ENCODE measurements at places on chromosomes 4 and X.

- no peak for DNase-seq
These were observed 1112.5 kb downstream of the TECRL start for GRCh38 chr4:63296773-63297172.

DNA sequence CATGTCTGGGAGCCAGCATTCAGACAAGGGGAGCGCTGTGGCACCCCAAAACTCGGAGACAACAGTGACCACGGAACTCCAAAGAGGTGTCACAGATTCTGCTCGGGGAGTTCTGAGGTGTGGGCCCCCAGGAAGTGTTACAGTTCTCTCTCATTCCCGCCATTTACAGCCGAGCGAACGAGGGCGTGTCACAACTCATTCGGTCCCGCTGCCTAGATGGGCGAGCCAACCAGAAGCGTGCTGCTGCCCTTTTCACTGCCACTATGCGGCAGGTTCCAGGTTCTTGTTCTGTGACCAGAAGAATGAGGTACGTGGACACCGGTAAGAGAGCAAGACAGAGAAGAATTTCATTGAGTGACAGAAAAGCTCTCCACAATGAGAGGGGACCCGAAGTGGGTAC, 1370.6 kb upstream of the AGA start:
- DNase-seq = no peak

- DNase-seq = no peak
These were observed 54.9 kb downstream of the NWD2 start for GRCh38 chr4:37299468-37299867.

GRCh38 chr4:176949029-176949428, 156.3 kb upstream of the VEGFC start:
- no peak for DNase-seq

DNA sequence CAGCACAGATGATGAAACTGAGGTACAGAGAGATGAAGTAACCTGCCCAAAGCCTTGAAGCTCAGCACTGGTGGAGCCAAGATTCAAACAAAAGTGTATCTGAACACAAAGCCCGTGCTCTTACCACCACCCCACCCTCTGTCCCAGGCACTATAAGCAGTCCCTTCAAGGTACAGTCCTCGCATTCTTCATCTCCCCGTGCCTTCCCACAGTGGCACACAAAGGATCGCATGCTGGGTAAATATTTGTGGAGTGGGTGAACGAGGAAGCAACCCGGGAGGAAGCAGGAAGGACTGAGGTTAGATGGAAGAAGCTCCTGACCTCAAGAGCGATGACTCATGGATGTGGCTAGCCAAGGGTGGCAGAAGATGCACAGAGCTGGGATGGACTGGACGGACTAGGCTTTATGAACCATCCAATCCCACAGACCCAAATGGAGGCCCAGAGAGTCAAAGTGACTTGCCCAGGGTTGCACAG, 18.4 kb downstream of the IQSEC2 start:
- no peak for DNase-seq

GRCh38 chrX:118724365-118724764, 3.0 kb upstream of the IL13RA1 start:
- no peak for DNase-seq

DNA sequence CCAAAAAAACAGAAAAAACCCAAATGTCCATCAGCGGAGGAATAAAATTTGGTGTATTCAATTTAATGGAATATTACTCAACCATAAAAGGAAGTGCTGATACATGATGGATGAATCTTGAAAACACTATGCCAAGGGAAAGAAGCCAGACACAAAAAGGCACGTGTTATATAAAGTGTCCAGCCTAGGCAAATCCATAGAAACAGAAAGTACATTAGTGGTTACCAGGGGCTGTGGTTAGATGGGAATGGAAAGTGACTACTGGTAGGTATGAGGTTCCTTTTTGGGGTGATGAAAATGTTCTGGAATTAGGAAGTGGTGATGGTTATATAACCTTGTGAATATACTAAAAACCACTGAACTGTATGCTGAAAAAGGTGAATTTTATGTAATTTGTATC, 3.5 kb upstream of the CDKL2 start:
- no peak for DNase-seq

GRCh38 chrX:53813670-53814440, 127.3 kb upstream of the HUWE1 start:
- no peak for DNase-seq

DNA sequence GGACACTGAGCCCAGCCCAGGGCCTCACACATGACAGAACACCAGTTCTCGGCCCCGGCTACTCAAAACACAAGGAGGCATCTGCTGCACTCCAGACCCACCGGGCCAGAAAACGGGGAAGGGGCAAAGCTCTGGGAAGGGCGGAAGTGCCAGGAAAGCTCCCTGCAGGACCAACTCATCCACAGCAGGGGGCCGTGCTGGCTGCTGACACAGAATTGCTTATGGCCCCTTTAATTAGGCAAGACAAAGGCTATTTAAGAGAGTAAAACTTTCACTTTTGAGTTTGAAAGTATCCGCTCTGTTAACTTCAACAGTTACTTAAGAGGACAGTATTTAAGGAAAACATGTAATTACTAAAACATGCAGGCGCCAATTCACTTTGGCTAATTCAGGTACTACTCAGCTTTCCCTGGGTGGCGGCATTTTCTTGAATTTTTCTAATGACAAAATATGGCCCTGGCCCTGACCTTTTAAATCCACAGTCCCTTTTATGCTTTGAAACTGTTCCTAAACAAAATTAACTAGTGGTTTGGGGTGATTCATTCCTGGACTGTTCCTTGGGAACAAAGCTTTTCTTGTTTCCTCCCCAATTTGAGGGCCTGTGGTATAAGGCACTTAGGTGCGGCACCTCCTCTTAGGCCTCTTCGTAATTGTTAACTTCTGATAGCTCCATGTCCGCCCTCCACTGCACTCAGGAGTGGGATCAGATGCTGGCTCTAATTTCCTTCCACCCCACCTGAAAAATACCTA, 40.4 kb downstream of the NSG1 start:
- no peak for DNase-seq

Data from RWPE1 (cell line).